ENCODE measurements at places on chromosomes 6 and 20. TPM values are rescaled to one million over a fixed set of nuclear protein-coding genes. Genes with fewer than 3 reads are reported as not detected.

GRCh38 chr6:37520926-37521325 lies 21.2 kb upstream of the CCDC167 start:
- H3K27me3 ChIP-seq = no peaks in the 10 kb centered on the region
- no peak for DNase-seq
- H3K4me1 ChIP-seq = peaks cover 54% of the 10 kb centered on the region
- H3K4me3 ChIP-seq = no peak overlapping the region
- H3K27ac ChIP-seq = no peak overlapping the region
- H3K36me3 ChIP-seq = peaks cover 11% of the 10 kb centered on the region

- H3K36me3 ChIP-seq = no peaks in the 10 kb centered on the region
- no peaks in the 10 kb centered on the region for H3K27me3 ChIP-seq
- peaks cover 49% of the 10 kb centered on the region for H3K4me1 ChIP-seq
- no peak for DNase-seq
- H3K4me3 ChIP-seq = no peak overlapping the region
Observed at GRCh38 chr20:57479196-57479595, 45.7 kb downstream of the CTCFL start.

DNA sequence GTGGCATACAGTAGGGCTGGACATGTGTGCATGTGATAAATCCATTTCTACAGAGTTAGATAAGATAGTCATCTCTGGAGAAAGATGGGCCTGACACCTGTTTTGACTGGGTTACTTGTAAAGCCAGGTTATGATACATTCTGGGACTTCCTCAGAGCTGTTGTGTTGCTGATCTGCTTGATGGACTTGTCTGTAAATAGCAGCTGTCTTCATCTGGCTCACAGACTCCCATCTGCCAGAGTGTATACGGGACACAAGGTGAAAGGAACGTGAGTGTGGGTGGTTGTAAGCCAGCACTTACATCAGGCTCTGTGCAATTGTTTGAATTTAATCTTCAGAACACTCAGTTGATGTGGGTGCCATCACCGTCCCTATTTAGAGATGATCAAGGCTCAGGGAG lies 49.8 kb downstream of the ZDHHC14 start:
- H3K4me3 ChIP-seq = no peak overlapping the region
- no peak for DNase-seq
- peaks cover 5% of the 10 kb centered on the region for H3K27me3 ChIP-seq
- no peaks in the 10 kb centered on the region for H3K36me3 ChIP-seq

GRCh38 chr6:131197716-131198115 lies 62.4 kb downstream of the AKAP7 start:
- peaks cover 43% of the 10 kb centered on the region for H3K4me1 ChIP-seq
- peak overlapping the region; percentile 89 for H3K27ac ChIP-seq
- H3K27me3 ChIP-seq = no peaks in the 10 kb centered on the region
- H3K4me3 ChIP-seq = peak overlapping the region; percentile 48
- peak; percentile 4 for DNase-seq
- H3K36me3 ChIP-seq = peaks cover 50% of the 10 kb centered on the region

GRCh38 chr6:135383301-135383700 lies 114.2 kb downstream of the AHI1 start:
- no peak overlapping the region for H3K4me3 ChIP-seq
- H3K36me3 ChIP-seq = no peaks in the 10 kb centered on the region
- no peaks in the 10 kb centered on the region for H3K27me3 ChIP-seq
- DNase-seq = no peak

DNA sequence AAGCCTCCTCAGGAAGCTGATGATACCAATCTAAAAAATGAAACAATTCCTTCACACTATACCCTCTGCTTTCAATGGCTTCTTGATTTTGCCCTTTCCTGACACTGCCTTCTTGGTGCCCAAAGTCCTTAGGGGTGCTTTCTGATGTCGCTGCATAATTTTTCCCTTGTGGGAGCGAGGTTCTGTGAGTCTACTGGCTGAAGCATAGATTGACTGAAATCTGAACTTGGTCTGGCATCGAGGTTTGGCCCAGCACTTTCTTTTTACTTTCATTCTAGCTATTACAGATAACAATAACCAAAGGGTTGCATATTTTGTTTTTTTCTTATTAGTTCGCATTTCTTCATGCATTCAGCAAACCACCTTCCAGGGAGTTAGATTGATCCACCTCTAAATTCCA lies 65.8 kb downstream of the E2F3 start:
- no peaks in the 10 kb centered on the region for H3K27me3 ChIP-seq
- peaks cover 52% of the 10 kb centered on the region for H3K36me3 ChIP-seq
- no peak overlapping the region for H3K4me3 ChIP-seq
- no peak for DNase-seq

The TMEM244 gene
- total RNA-seq = not detected

The ZNF334 gene
- 5.1 TPM for total RNA-seq

The ANKS1A gene
- total RNA-seq = 6.5 TPM

All from activated naive CD8-positive, alpha-beta T cell treated with anti-CD3 and anti-CD28 coated beads for 36 hours (primary cell).